ENCODE measurements at places on chromosomes 7 and 10.

- no peak for DNase-seq
Measured at GRCh38 chr10:69394020-69394419, 22.7 kb downstream of the TACR2 start.

DNA sequence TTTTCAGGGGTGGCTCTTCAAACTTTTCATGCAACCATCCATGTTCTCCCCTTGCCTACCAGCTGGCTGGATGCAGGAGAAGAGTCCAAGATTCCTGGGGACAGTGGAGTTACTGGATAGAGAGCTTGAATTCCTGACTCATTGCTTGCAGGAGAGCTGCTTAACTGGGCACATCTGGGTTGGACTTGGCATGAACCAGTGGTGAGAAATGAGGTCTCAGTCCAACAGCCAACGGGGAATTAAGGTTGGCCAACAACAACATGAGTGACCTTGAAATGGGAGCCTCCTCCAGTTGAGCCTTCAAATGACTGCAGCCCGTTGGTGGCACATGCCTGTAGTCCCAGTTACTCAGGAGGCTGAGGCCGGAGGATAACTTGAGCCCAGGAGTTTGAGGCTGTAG is 58.1 kb upstream of the OPN4 start:
- no peak for DNase-seq

GRCh38 chr7:117479225-117480054 is at the start of gene CFTR:
CFTR (plus strand) TSS chr7:117480025; CDS start chr7:117480095, 70 bp downstream.
- DNase-seq: no peak

- no peak for DNase-seq
Measured at GRCh38 chr10:81876253-81877077, 1.5 kb downstream of the NRG3 start.

GRCh38 chr7:98868450-98868849 is 1.4 kb downstream of the TMEM130 start:
- DNase-seq: no peak

GRCh38 chr10:72821606-72822005 is 71.9 kb upstream of the OIT3 start:
- DNase-seq: no peak

- no peak for DNase-seq
Measured at GRCh38 chr10:43557214-43557613, 17.2 kb downstream of the ZNF239 start.

DNA sequence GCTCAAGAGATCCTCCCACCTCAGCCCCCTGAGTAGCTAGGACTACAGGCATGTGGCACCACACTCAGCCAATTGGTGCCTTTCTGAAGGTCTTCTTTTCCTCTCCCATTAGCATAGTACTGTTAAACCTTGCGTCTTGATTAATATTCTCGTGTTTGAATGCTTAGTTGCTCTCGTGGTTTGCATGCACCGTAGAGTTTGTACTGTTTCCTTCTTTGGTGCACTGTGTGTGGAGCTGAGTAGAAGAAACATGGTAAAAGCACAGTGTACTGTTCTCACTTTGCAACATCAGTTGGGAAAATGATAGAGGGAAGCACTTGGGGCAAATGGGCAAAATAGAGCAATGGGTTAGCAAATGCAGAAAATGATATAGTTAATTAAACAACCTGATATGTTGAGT is 27.6 kb upstream of the RPA3 start:
- no peak for DNase-seq

- no peak for DNase-seq
Measured at GRCh38 chr10:3887404-3887803, 102.4 kb upstream of the KLF6 start.

DNA sequence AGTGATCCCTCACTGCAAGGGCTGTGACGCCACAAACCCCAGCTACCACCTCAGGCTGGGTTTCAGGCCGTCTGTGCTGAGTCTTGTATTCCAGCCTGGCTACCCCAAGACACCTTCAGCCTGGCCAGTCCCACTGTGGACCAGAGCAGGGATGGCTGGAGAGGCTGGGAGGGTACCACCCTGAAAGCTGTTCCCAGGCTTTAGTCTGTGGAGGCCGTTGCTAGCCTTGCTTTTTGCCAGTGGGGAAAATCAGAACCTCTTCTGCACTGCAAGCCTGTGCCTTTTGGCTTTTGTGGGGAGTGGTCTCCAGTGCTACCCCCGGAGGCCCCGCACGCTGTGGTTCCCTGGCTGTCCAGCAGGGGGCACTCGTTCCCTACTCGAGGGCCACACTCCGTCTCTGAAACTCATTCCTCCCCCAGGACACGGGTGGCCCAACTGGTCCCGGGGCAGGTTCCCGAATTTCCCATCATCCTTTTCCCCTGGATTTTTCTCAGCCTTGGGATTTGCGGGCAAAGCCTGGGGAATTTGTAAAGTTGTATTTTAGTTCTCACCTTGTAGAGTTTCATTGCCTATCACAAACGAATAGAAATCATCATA is 128.4 kb upstream of the BTBD16 start:
- DNase-seq: peak; percentile 5

GRCh38 chr7:1752771-1753563 is 82.9 kb downstream of the ELFN1 start:
- DNase-seq: no peak

- no peak for DNase-seq
Measured at GRCh38 chr10:72792288-72792687, 100.3 kb downstream of the MCU start.

DNA sequence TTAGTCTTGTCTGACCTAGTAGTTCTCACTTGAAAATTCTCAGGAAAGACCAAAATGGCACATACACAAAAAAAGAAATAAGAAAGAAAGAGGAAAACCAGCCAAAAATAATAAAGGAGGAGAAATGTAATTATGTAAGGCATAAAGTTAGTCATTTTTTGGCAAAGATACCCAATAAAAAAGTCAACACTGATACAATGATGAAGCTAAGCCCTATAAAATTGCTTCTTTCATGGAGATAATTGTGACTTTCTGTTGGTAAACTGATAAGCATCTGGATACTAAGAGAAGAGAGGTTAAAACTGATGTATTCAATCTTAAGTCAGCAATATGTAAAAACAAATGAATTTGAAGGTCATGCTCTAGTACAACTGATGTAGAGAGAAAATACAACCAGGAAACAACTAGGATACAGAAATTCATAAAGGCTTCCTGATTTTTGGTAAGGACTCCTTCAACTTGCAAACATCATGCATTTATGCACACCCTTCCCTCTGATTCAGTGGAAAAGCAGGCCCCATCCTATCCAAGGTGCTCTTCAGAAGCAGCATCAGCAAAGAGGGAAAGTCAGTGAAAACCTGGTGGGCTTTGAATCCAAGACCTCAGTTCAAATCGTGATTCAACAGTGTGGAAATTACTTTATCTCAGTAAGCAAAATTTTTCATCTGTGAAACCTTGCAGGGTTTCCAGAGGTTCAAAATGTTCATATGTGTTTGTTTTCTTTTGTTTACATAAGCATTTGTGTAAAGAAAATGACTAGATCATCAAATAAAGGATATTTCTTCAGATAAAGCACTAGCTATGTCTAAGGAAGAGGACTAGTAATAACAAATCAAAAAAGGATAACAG is 32.6 kb downstream of the IMMP2L start:
- DNase-seq: no peak
